ENCODE measurements at places on chromosomes 1 and 21.

GRCh38 chr1:185044981-185045813 lies at the start of gene RNF2:
Gene RNF2, plus strand, starts transcription at chr1:185045558. Its CDS starts 41,996 bp downstream, at chr1:185087554.
- peak; percentile 87 for DNase-seq

GRCh38 chr21:41894511-41894910 lies 15.4 kb upstream of the PRDM15 start:
- DNase-seq: no peak

GRCh38 chr1:14421977-14422609 lies 176.4 kb upstream of the KAZN start:
- no peak for DNase-seq

GRCh38 chr1:209728466-209728865 lies 23.8 kb downstream of the HSD11B1 start:
- DNase-seq: no peak

GRCh38 chr1:245549996-245550719 lies 395.4 kb downstream of the KIF26B start:
- no peak for DNase-seq

DNA sequence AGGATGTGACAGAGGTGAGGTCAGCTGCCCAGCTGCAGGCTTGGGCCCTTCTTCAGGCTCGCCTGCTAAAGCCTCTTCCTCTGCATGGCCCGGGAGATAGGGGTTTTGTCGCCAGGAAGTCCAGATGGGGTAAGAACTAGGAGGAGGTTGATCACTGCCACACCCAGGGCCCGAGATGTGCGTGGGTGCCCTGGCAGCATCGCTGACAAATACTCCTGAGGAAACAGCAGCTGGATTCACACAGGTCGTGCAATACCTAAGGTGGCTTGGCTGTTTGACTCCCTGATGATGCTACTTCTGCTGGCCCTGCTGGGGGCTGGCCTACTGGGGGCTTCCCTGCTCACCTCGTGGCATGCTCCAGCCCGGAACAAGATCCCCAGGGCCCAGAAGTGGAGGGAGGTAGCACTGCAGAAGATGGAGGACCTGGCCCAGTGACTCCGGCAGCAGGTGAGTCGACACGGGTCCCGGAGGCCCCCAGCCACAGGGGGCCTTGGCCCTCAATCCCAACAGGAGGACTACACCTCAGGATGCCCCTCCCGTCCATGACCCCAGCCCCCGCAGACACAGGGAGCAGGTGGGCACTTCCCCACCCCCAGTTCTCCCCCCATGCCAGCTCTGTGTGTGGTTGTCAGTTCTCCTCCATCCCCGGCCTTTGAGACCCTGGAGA lies 29.6 kb downstream of the FAAH start:
- no peak for DNase-seq

GRCh38 chr1:182446033-182446669 lies 3.8 kb upstream of the RGSL1 start:
- DNase-seq: peak; percentile 57

DNA sequence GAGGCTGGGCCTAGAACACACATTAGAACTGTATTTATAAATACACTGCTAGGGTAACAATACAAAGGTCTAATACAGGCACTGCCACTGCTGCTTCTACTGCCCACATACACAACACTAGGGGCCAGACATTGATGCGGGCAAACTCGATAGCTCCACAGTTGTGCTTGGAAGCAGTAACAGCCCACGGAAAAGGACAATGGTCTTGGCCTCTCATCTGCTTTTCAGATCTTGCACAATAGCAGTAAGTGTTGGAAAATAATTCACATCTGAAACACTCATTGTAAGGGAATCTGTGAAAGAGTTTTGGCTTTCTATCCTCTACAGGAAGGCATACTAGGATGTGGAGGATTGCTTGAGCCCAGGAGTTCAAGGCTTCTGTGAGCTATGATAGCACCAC lies 6.9 kb upstream of the SPOCD1 start:
- no peak for DNase-seq

GRCh38 chr1:30847358-30847972 lies 61.1 kb downstream of the SDC3 start:
- DNase-seq: peak; percentile 85

GRCh38 chr1:168348146-168348709 lies 67.6 kb downstream of the TBX19 start:
- DNase-seq: no peak

- DNase-seq: no peak
Measured at GRCh38 chr1:23524716-23525401, 6.2 kb downstream of the E2F2 start.

DNA sequence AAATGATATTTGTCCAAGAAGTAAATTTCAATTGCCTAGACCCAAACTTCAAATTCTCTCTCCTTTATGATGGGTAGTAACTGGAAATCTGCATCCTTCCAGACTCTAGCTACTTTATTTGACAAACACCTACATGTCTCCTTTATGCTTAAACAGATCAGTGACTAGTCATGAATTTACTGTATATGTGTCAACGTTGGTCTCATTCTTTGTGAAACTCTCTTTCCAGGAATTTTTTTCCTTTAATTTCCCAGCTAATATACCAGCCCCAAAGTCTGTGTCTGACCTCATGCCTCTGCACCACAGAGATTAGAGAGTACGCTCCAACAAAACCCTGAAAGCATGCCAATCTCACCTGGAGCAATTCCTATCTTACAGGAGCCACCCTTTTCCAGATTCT lies 811.2 kb upstream of the NCAM2 start:
- no peak for DNase-seq

GRCh38 chr21:30839304-30839703 lies 9.7 kb upstream of the KRTAP7-1 start:
- DNase-seq: peak; percentile 79

GRCh38 chr1:35603468-35603867 lies 30.4 kb downstream of the TFAP2E start:
- DNase-seq: no peak

DNA sequence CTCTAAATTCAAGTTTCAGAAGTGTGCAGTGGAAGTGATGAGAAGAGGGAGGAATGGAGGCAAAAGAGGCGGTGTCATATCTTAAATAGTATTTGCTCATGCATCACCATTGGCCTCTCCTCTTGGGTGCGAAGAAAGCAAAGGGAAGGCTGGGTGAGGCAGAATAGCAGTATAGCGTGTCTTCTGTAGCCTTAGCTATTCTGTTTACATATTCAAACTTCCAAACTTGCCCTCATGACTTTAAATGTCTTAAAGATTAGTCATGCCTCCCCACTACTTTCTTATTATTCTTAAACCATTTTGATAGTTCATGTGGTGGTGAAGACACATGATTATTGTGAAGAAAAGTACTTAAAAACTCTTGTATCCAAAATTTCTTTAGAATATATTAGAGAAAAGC lies 104.6 kb upstream of the TENT5C start:
- no peak for DNase-seq

GRCh38 chr1:106889059-106889458 lies 167.4 kb upstream of the PRMT6 start:
- no peak for DNase-seq

DNA sequence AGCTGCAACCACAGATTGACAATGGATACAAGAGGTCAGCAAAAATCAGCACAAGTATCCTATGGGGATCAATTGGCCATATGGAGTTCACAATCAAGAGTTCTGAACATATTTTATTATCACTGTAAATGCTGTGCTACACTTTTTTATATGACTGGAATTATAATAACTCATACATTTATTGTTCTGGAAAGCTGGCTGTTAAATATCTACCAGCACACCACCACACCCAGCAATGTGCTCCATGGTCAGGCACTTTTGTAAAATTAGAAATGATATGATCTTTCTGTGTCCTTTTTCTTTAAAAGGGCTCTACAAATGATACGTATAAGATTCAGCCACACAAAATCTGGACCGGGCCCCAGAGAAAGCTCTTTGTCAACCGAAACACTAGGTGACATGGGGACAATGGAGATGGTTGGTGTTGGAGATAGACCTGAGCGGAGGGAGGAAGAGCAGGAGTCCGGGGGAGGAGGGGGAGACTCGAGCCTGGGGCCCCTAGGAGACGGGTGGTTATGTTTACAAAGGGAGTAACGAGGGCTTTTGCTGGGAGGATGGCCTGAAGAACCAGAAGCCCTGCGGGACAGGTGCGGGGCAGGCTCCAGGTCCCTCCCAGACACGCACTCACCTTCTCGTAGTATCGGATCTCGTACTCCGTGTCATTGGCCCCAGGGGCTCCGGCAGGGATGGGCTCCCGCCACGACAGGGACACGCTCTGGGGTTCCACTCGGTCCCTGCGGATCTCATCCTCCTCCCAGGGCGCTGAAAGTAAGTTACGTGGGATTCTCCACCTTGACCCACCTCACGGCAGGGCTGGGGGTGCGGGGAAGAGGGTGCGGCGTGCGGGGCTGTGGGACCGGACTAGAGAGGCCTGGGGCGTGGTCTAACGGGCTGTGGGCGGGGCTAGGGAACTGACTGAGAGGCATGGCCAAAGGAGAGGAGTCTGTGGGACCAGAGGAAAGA lies 30.0 kb downstream of the EPHA10 start:
- no peak for DNase-seq

DNA sequence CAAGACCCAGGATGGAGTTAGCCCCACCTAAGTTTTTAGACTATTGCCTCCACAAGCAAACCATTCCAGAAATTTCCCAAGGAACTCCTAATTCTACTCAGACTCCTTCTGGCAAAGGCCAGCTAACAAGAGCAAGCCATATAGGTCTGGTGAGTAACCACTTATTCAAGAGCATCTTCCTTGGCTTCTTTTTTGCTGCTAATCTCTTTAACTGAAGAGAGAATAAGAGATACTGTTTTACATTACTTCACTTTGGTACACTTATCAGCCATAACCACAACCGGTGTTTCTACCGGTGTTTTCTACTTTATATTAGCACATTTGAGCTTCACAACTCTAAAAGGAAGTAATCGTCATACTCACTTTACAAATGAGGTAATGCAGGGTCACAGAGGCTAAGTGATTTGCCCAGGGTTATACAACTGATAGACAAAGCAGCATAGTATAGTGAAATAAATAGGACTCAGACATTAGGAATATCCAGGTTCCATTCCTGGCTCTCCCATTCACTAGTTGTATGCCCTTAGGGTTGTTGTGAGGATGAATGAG lies 1.7 kb upstream of the EPS15 start:
- no peak for DNase-seq

Data from urothelium cell line (cell line).